EH (cell line): ENCODE measurements at places on chromosomes 6 and 20.

DNA sequence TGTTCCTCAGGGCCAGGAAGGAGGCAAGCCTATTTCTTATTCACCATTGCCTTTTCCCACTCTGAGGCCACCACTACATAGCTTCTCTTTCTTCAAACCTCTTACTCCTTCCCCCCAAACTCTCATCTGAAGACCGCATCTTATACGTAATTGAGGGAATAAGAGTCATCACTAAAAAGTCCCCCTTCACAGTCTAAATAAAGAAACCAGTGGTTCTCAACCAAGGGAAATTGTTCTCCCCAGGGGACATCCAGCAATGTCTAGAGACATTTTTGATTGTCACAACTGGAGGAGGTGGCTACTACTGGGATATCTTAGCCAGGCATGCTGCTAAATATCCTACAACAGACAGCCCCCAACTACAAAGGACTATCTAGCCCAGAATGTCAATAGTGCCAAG lies 327.6 kb upstream of the CNR1 start:
- no peak for DNase-seq

- DNase-seq, result no peak
These were observed 21.2 kb downstream of the CD83 start for GRCh38 chr6:14138701-14139215.

GRCh38 chr20:44738813-44739477 lies 6.7 kb upstream of the KCNK15 start:
- DNase-seq, result peak; percentile 81

DNA sequence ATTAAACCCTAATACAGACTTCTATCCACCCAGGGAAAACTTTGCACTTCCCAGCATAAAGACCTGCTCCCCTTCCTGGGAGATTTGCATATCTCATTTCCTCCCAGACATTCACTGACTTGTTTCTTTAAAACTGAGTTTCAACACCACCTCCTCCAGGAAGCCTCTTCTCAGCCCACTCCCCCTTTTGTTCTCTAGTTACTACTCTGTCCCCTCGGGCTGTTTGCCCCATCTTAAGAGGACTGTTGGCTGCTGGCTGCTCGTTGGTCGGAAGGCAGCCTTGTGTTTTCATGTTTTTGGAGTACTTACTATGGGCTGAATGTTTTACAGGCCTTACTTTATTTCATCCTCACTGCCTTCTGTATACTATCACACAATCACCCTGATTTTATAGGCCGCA lies 6.6 kb downstream of the ARHGAP40 start:
- DNase-seq, result no peak

DNA sequence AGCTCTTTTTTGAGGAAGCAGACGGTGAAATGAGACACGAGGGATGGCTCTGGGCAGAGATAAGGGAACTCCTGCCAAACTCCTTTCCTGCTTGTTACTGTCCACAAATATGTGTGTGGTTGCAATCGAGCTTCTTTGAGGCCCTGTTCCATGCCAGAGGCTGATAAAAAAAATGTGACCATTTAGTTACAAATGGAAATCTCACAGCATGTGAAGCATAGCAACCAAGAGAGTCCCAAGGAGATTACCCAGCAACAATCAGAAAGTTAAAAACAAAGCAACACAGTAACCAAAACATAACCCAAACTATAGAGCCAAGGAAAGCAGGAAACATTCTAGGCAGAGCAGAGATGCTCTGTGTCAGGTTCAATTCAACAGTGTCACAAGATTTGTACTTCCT lies 35.4 kb upstream of the HMGN3 start:
- DNase-seq, result peak; percentile 81
